ENCODE measurements at places on chromosomes 6 and 20.
A peak's percentile ranks its signal among the peaks of the same experiment; 100 is the strongest.

GRCh38 chr20:5474646-5475550 lies 158.1 kb upstream of the PROKR2 start:
- no peak for DNase-seq

DNA sequence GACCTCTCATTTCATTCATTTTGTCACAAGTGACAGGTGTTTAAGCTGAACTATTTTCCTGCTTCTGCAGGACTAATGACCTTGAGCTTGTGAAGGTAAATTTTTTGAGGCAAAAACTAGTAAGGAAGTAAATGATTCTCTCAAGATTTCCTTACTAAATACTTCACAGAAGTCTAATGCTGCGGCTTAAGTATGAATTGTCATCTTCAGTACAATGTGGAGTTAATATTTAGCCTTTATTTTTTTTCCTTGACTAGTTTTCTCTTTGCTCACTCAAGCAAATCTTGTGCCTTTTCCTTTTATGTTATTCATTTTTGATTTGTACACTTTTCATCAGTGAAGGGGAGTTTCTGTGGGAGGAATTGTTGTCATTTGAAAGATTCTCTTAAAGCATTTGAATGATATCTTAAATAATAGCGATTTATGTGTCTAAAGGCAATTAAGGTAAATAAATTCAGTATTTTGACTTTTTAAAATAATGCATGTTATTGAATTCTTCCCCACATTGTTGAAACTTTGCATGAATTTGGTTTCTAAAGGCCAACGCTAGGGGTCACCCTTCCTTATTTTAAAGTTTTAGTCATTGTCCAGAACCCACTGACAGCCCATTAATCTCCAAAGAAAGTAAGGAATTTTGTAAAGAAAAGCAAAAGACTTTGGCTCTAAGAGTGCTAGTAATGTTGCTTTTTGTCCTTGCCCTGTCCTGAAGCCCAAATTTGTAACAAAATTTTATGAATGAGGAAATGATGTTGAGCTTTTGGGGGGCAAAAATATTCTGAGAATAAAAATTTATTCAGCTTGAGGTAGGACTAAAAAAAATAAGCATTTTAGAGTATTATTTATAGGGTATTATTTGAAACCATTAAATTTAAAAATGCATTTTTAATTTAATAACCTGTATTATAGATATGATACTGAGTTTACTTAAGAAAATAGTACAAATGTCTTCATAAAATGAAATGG lies 157.4 kb upstream of the LAMA2 start:
- peak; percentile 27 for DNase-seq

GRCh38 chr20:23690581-23690980 lies 1.7 kb upstream of the CST4 start:
- DNase-seq = no peak

GRCh38 chr6:34476447-34476846 lies 10.6 kb downstream of the PACSIN1 start:
- DNase-seq = no peak

GRCh38 chr6:97304701-97305100 lies 21.7 kb upstream of the MMS22L start:
- DNase-seq = no peak

DNA sequence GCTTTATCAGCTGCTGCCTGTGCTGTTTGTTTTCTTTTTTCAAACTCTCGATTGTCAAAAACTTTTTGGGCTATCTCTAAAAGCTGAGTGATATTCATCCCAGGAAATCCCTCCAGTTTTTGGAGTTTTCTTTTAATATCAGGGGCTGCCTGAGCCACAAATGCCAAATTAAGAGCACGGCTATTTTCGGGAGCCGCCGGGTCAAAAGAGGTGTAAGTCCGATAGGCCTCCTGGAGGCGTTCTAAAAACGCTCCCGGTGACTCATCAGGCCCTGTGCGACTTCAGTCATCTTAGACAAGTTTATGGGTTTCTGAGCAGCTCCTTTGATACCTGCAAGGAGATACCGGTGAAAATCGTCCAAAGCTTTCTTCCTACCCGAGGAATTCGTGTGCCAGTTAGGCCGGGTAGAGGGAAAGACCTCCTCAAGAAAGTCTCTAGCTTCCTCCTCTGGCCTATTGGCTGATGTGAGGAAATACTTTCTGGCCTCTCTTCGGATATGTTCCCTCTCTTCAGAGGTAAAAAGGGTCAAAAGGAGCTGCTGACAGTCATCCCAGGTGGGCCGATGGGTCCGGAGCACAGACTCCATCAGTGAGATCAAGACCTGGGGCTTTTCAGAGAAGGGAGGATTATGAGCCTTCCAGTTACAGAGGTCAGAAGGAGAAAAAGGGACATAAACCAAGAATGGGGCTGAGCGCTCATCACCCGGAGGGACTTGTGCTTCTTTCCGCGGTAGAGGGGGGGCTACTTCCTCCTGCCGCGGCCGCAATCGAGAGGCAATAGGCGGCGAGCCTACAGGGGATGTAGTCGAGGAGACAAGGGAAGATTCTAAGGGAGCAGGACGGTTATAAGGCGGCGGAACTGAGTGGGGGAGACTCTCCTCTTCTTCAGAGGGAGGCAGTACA lies 151.1 kb downstream of the TRIM27 start:
- no peak for DNase-seq

DNA sequence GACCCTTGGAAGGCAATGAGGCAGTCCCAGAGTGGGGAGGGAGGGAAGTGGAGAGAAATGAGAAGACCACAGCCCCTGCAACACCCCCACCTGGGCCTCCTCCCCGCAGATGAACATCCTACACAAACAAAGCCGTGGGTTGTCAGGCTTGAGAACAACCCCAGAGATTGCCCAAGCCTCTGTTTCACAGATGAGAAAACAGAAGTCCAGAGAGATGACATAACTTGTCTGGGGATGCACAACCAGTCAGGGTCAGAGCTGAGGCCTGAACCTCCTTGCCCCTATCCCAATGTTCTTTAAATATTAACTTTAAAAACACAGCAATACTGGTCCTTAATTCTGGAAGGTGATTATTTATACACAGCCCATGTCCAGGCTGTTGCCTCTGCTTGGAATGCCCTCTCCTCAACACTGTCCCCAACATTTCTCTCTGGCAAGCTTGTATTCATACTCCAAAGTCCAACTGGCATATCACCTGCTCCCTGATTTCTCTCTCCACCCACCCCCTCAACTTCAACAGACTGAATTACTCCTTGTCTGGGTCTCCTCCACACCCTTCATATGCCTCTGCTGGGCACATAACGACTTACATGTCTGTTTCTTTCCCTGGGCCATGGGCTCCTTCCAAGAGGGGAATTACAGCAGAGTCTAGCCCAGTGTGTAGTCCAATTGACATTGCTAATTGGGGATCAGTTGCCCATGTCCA lies 135.5 kb upstream of the LRFN2 start:
- DNase-seq = no peak

GRCh38 chr20:308427-309038 lies 11.2 kb downstream of the ZCCHC3 start:
- DNase-seq = no peak

DNA sequence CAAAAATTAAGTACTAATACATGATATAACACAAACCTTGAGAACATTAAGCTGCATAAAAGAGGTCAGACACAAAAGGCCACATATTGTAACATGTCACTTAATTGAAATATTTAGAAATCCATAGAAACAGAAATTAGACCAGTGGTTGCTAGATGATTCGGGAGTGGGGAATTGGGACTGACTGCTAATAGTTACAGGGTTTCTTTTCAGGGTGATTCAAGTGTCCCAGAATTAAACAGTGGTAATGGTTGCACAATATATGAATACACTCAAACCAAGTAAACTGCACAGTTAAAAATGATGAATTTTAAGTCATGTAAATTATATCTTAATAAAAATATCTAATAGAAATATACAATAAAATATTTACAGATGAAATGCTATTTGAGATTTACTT lies 174.5 kb downstream of the WDR27 start:
- no peak for DNase-seq
